ENCODE measurements at places on chromosomes 2 and 18.

DNA sequence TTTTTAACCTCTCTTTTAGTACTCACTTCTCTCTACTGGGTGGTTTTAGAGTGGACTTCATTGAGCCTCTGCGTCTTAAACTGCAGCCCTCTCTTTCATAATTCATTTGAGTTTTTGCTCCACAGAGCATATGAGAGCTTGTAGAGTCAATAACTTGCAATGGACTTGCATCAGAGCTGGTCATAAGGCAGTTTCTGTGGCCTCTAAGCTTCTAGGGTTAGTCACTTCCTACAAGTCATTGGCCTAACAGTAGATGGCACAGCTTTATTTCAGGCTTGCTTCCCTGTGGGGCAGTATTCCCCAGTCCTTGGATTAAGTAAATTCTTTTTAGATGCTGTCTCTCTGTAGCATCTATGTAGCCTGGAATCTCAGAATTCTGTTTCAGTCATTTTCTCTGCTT, 1435.7 kb downstream of the LRP1B start:
- no peak for DNase-seq

- no peak for DNase-seq
These were observed 82.0 kb upstream of the PPM1B start for GRCh38 chr2:44086629-44087028.

GRCh38 chr18:69537183-69537582, 136.5 kb downstream of the DOK6 start:
- DNase-seq: no peak

GRCh38 chr2:85230679-85231467, 96.9 kb downstream of the TGOLN2 start:
- DNase-seq: no peak

DNA sequence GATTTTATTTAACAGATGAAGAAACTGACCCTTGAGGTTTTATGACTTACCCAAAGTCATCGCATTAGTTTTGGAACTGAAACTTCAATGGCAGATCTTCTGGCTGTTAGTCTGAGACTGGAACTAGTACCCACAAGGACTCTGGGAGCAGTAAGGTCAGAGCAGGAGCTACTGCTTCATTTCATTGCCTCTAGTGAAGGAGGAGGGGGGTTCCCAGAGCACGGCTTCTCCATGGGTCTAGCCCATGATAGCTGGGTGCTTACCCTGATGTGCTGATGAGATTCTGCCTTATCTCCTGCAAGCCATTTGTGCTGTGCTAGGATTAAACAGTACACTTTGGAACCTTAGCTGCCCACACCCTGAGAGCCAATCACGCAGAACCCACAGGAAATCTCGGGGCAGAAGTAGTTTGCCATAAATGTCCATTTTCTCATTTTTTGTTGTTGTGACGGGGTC, 5.4 kb upstream of the RNASEH1 start:
- no peak for DNase-seq
